ENCODE measurements at places on chromosomes 2 and 18. TPM values are rescaled to one million over a fixed set of nuclear protein-coding genes. Genes with fewer than 3 reads are reported as not detected.

The RNF144A gene
- total RNA-seq, result 49.0 TPM

The RAX gene
- total RNA-seq, result not detected

The TWSG1 gene
- total RNA-seq, result 4.9 TPM

The VPS54 gene
- 7.0 TPM for total RNA-seq

The DSG4 gene
- total RNA-seq, result not detected

The AQP4 gene
- total RNA-seq, result not detected

The SOX11 gene
- total RNA-seq, result not detected

The CD8A gene
- total RNA-seq, result 1.4 TPM

The OTOS gene
- total RNA-seq, result not detected

The TRPM8 gene
- not detected for total RNA-seq

The MROH2A gene
- total RNA-seq, result not detected

The PROC gene
- total RNA-seq, result not detected

The TUBB8B gene
- not detected for total RNA-seq

The POTEI gene
- total RNA-seq, result not detected

The GCKR gene
- total RNA-seq, result not detected

The PCARE gene
- not detected for total RNA-seq

The ANKRD39 gene
- 25.0 TPM for total RNA-seq

The ZAP70 gene
- total RNA-seq, result 167 TPM

The HNMT gene
- not detected for total RNA-seq

The ALKAL2 gene
- not detected for total RNA-seq

The GATA6 gene
- not detected for total RNA-seq

The MAPRE3 gene
- 3.8 TPM for total RNA-seq

The RESP18 gene
- total RNA-seq, result not detected

The RASGRP3 gene
- 1.9 TPM for total RNA-seq

The TANC1 gene
- total RNA-seq, result 2.3 TPM

The MC2R gene
- not detected for total RNA-seq

The CFAP65 gene
- not detected for total RNA-seq

The C2orf78 gene
- not detected for total RNA-seq

The MC5R gene
- total RNA-seq, result not detected

The IL1R1 gene
- 5.7 TPM for total RNA-seq

The SCG2 gene
- total RNA-seq, result not detected

The SLC4A5 gene
- 2.3 TPM for total RNA-seq

The CNGA3 gene
- not detected for total RNA-seq

The CD302 gene
- total RNA-seq, result 0.35 TPM

The CFLAR gene
- total RNA-seq, result 222 TPM

The TGIF1 gene
- total RNA-seq, result 24.1 TPM

The TWIST2 gene
- total RNA-seq, result not detected

The ZDBF2 gene
- total RNA-seq, result 4.8 TPM

The CPLX4 gene
- not detected for total RNA-seq

The CTAGE1 gene
- total RNA-seq, result not detected

The L3MBTL4 gene
- 0.10 TPM for total RNA-seq

The MYL1 gene
- not detected for total RNA-seq

The POTEJ gene
- total RNA-seq, result not detected

The ASB18 gene
- not detected for total RNA-seq

The RMDN2 gene
- total RNA-seq, result 1.2 TPM

The C2orf15 gene
- 1.4 TPM for total RNA-seq
